ENCODE measurements at places on chromosomes 7 and 10.

- peak; percentile 3 for DNase-seq
Measured at GRCh38 chr7:8149222-8149621, 112.7 kb downstream of the ICA1 start.

GRCh38 chr7:77326131-77326530 is 90.0 kb downstream of the GSAP start:
- no peak for DNase-seq

GRCh38 chr7:120677535-120677934 is 180.4 kb downstream of the TSPAN12 start:
- no peak for DNase-seq

- DNase-seq: peak; percentile 28
Measured at GRCh38 chr7:155787171-155787851, 25.0 kb downstream of the SHH start.

GRCh38 chr10:58412502-58412961 is 27.3 kb downstream of the TFAM start:
- DNase-seq: peak; percentile 75

DNA sequence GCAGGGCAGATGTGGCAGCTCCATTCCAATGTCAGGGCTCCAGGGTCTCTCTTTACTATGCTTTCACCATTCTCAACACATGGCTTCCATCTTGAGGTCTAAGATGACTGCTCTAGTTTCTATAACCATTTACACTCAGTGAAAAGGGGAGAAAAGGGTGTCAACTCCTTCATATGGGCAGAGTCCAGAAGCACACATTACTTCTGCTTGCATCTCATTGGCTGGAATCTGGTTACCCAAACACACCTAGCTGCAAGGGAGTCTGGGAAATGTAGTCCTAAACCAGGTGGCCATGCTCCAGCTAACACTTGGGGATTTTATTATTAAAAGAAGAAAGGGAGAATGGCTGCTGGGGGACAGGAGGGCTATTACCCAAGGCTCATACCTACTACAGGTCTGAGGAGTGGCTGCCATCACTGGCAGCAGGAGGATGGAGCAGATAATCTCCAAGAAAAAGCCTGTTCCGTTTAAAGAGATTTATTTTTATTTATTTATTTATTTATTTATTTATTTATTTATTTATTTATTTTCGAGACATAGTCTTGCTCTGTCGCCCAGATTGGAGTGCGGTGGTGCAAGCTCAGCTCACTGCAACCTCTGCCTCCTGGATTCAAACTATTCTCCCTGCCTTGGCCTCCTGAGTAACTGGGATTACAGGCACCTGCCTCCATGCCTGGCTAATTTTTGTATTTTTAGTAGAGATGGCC is 29.1 kb upstream of the LBX1 start:
- DNase-seq: no peak

DNA sequence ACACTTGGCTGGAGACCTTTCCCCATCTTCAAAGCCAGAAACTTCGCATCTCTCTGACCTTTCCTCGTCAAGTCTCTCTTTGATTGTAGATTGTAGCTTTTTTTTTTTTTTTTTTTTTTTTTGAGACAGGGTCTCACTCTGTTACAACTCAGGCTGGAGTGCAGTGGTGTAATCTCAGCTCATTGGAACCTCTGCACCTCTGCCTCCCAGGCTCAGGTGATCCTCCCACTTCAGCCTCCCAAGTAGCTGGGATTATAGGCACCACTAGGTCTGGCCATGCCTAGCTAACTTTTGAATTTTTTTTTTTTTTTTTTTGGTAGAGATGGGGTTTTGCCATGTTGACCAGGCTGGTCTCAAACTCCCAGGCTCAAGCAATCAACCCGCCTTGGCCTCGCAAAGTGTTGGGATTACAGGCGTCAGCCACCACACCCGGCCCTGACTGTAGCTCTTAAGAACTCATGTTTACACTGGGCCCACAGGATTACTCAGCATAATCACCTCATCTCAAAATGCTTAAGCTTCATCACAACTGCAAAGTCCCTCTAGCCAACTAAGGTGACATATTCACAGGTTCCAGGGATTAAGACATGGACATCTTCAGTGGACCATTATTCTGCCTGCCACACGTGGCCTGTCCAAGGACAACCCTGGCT is 11.7 kb downstream of the POLL start:
- DNase-seq: no peak

DNA sequence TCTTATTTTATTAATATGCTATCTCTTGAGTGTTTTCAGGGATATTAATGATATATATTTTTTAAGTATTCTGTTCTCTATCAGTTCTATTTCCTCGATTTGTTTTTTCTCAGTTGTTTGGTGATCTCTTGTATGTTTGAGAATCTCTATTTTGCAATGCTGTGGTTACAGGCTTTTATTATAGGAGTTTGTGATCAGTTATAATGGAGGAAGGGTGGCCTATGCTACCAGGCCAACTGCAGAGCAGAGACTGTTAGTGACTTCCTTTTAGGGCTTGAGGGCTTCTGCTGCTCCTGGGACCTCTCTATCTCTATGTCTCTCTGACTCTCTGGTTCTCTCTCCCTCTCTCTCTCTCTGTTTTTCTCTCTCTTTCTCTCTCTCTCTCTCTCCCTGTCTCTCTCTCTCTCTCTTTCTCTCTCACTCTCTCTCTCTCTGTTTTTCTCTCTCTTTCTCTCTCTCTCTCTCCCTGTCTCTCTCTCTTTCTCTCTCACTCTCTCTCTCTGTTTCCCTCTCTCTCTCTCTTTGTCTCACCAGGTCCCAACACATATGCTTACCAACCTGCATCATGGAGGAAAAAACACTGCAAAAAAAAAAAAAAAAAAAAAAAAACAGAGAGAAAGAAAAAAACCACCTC is 69.4 kb upstream of the CAV2 start:
- no peak for DNase-seq

DNA sequence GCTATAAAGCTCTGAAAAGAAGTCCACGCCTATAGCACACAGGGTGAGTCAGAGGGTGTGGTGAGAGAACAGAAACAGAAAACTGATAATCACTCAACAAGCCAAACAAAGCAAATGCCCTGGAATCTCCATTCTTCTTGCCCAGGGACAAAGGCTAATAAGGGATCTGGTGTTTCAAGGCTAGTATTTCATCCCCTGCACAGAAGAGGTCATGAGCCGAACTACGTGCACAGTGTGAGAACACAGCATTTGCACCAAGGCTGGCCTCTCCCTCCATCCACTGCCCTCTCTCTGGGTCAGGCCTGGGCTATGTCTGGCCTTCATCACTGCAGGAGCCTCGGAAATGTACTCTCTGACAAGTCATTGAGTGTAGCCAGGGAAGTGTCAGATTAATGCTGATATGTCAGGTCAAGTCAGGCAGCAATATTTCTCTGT is 42.7 kb downstream of the PRR15 start:
- peak; percentile 33 for DNase-seq

GRCh38 chr10:114962441-114962840 is 24.4 kb downstream of the TRUB1 start:
- no peak for DNase-seq

DNA sequence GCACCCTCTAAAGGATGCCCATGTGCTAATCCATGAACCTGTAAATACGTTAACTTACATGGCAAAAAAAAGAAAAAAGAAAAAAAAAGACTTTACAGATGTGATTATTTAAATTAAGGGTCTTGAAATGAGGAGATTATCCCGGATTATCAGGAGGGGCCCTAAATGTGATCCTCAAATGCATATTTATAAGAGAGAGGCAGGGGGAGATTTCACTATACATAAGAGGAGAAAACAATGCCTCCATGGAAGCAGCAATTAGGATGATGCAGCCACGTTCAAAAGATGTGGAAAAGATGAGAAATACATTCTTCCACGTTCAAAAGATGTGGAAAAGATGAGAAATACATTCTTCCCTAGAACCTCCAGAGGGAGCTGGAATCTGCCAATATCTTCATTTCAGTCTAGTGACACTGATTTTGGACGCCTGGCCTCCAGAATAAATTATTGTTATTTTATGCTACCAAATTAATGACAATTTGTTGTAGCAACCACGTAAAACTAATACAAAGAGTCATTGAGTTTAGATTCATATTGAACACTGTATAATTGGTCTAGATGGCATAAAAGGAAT is 328.4 kb upstream of the GNAI1 start:
- peak; percentile 33 for DNase-seq

DNA sequence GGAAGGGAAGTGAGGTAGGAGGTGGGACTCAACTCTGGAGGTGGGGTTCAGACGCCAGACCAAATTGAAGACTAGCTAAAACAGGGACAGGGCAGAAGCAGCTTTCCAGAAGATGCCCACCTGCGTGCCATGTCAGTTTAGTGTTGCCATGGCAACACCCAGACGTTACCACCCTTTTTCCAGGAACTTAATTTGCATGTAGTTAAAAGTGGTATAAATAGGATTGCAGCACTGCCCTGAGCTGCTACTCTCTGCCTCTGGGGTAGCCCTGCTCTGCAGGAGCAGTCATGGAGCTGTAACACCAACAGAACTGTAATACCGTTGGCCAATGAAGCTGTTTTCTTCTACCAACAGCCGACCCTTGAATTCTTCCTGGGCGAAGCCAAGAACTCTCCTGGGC is 93.8 kb downstream of the PRKCQ start:
- DNase-seq: no peak

GRCh38 chr10:68301790-68302502 is 29.9 kb upstream of the HNRNPH3 start:
- peak; percentile 63 for DNase-seq

GRCh38 chr10:58976254-58976653 is 200.2 kb upstream of the PHYHIPL start:
- no peak for DNase-seq

GRCh38 chr7:157977717-157978496 is 609.7 kb downstream of the PTPRN2 start:
- DNase-seq: no peak

DNA sequence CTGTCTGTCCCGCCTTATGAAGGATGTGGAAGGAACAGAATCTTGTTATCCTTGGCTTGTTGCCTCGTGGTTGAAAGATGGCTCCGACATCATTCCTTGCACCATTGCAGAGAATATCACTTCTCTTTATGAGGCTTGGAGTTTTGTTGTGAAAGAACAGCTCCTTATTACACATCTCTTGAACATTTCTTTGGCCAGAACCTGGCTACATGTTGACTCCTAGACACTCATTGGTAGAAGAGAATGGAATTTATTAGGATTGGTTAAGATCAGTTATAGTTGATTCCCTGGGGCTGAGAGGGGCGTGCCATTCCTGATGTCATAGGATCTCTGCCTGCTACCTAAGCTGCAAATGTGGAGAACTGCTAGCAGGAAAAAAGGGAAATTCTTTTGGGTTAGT is 180.5 kb upstream of the CTBP2 start:
- no peak for DNase-seq

- no peak for DNase-seq
Measured at GRCh38 chr7:101731502-101732084, 85.8 kb upstream of the CUX1 start.

- no peak for DNase-seq
Measured at GRCh38 chr10:125123476-125124114, 36.8 kb downstream of the CTBP2 start.

GRCh38 chr7:47461161-47461560 is 120.8 kb downstream of the TNS3 start:
- peak; percentile 83 for DNase-seq

GRCh38 chr7:148912758-148913541 is 28.9 kb upstream of the EZH2 start:
- no peak for DNase-seq

DNA sequence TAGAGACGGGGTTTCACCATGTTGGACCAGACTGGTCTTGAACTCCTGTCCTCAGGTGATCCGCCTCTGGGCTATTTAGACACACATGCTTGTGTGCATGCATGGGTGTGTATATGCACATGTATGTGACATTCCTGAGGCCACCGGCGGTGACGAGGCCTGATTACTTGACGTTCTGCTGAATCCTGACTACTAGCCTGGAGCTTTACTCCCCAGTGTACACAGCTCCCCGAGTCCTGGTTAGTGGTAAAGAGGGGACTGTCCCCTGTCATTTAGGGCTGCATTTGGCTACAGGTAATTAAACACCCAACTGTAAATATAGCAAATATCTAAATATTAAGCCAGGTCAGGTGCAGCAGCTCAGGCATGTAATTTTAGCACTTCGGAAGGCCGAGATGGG is 14.2 kb downstream of the GTF2IRD1 start:
- DNase-seq: no peak

DNA sequence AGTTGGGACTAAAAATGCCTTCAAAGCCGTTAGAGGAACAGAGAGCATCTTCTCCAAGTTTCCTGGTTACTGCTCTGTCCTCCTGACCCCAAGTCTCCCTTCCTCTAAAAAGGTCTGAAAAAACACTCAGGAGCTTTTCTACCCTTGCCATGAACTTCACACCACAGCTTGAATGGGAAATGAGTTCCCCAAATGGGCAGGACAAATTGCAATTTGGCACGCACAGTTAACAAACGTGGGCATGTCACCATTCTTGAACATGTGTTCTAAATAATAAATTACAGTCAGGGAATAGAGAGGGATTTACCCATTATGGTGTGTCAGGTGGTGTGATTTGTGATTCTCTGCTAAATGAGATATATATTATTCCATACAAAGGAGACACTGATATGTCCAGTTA is 91.2 kb upstream of the WNT16 start:
- DNase-seq: no peak

- DNase-seq: no peak
Measured at GRCh38 chr10:1022413-1022812, 3.2 kb downstream of the IDI2 start.

- DNase-seq: no peak
Measured at GRCh38 chr10:32095116-32095733, 39.0 kb upstream of the KIF5B start.

DNA sequence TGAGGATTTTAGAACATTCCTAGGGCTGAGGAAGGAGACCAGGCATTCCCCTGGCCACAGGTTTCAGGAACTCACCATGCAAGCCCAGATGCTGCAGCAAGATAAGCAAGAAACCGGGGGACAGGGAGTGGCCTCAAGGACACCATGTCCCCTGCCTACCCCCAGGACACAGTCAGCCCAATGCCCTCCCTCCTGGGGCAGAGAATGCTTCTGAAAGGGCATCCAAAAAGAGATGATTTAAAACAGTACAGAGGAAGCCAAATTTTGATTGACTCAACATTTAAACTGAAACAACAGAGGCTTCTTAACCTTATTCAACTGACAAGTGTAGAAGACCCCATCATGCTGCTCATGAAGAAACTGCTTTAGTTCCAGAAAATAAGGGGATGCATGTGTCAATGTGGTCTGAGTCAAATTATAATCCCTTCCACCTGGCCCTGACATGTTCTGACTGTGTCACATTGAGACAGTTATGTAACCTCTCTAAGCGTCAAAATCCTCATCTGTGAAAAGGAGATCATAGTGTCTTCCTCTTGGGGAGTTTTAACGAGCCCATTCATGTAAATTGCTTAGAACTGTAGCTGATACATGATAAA is 60.0 kb downstream of the ICA1 start:
- DNase-seq: no peak

GRCh38 chr10:95964756-95965155 is 57.0 kb downstream of the CC2D2B start:
- peak; percentile 59 for DNase-seq

GRCh38 chr10:68756246-68756645 is 35.2 kb downstream of the CCAR1 start:
- DNase-seq: no peak

- peak; percentile 46 for DNase-seq
Measured at GRCh38 chr7:75861636-75862035, 17.2 kb upstream of the RHBDD2 start.

Measured in fibroblast of skin of abdomen (primary cell).